HT-29 (cell line): ENCODE measurements at places on chromosomes 12 and 14.

- no peak for DNase-seq
Measured at GRCh38 chr14:26187996-26188620, 409.7 kb downstream of the NOVA1 start.

DNA sequence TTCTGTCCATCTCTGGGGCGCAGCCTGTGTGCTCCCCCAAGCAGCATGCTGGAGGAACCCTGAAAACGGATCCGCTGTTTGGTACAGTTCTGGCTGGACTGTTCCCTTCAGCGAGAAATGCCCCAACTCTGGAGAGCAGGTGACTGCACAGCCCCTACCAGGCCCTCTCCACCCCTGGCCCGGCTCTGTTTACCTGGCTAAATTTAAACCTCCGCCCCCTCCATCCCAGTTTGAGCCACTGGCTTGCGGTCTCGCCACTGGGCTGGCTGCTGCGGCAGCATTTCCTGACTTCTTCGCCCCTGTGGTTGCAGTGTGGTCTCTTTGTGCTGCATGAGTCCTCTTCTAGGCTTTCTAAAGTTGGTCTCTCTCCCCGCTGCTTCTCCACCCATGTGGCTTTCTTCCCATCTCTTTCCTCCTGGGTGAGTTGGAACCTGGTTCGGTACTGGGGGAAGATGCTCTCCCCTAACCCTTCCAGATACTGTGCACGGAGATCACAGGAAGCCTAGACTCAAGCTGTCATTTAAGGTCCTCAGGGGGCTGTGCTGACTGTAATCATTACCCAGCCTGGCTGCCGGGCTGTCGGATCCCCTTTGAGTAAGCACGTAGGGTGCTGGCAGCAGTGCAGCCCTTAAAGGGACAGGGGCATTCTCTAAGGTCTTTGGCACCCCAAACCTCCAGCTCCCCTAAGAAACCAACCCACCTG lies 60.6 kb downstream of the FBXL14 start:
- no peak for DNase-seq

DNA sequence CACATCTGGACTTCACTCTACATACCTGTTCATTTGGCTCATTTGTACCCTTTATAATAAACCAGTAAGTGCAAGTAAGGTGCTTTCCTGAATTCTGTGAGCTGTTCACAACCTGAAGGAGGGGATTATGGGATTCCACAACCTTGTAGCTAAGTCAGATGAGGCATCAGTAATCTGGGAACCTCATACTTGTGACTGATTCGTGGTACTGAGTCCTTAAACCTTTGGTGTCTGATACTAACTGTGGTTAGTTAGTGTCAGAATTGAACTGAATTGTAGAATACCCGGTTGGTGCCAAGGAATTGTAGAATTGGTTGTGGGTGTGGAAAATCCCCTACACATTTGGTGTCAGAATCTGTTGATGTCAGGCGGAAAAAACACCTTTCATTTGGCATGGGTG lies 83.4 kb downstream of the TMX1 start:
- DNase-seq = no peak

GRCh38 chr12:96068636-96069035 lies 33.2 kb upstream of the LTA4H start:
- DNase-seq = no peak

DNA sequence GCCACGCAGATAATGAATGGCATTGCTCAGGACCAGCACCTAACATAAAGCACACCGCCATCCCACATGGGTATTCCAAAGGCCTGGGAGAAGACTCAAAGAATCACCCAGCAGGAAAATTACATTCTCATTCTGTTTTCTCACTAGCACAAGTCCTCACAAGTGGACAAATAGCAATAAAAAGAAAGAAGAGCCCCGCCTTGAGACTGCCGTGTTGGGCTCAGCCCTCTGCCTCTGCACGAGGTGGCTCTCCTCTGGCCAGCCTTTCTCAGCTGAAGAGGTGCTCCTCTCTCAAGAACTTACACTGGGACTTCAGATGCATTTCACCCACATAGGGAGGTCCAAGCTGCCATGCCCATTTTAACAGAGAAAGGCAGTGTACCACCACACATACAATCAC lies 207.5 kb downstream of the SPTSSA start:
- DNase-seq = no peak

DNA sequence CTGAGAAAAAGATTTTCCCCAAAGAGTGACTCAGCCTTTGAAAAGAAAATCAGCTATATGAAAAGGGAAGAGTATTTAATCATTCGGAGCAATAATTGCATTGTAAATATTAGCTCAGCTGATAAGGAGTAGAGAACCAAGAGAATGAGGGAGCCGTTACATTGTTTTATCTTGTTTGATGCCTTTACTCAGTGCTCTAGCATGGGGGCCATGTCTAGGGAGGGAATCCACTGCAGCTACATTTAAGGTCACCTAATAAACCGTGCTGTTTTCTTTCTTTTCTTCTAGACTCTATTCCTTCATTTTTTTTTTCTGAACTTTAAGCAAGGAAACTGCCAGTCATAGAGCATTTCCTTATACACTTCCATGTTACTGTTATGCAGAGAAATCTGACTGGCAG lies 447.0 kb downstream of the DIO2 start:
- no peak for DNase-seq
